SK-N-SH (cell line): ENCODE measurements at places on chromosomes 7 and 10. TPM values are rescaled to one million over a fixed set of nuclear protein-coding genes. Genes with fewer than 3 reads are reported as not detected.

DNA sequence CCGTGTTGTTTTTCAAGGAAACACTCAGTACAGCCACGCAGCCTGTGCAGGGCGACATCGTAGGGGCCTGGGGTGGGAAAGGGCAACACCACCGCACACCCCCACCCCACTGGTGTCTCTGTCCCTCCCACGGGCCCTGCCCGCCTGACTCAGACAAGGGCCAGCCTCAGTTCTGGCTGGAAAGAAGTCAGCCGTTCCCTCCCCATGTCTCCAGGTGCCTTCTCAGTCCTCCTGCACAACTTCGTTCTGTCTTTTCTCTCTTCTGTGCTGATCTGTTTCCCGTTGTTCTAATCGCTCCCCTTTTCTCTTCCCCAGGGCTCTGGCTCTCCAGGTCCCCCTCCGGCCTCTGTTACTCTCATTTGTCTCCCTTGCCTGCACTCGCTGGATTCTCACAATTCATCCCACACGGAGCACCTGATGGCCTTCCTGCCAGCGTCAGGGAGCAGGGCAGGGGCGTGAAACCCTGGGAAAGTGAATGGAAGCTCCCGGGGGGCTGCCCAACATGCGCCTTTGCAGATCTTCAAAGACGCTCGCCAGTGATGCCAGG lies 97.7 kb downstream of the WDR37 start:
- H3K27ac ChIP-seq, result no peak overlapping the region
- H3K27me3 ChIP-seq, result no peaks in the 10 kb centered on the region
- no peaks in the 10 kb centered on the region for H3K36me3 ChIP-seq
- H3K4me1 ChIP-seq, result peaks cover 27% of the 10 kb centered on the region
- no peak overlapping the region for H3K4me3 ChIP-seq

MYO1G gene
- 0.05 and 0.10 TPM in 2 replicates for polyA plus RNA-seq

- H3K27ac ChIP-seq, result no peak overlapping the region
- H3K4me3 ChIP-seq, result no peak overlapping the region
- H3K36me3 ChIP-seq, result no peaks in the 10 kb centered on the region
Measured at GRCh38 chr7:3697472-3697871, 396.4 kb downstream of the SDK1 start.

DNA sequence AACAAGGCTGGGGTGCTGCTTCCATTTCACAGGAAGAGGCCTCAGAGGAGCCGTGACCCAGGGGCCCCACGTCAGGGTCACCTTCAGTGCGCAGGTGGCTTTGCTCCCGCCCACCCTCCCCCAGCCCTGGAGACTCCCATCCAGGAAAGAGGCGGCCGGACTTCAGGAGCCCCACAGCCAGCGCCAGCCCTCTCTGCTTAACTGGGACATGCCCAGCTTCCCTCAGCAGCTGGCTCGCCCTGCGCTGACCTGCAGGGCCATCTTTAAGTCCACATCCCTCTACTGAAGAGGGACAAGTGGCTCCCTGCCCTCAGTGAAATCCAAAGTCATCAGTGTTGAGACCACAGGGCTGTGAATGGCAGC lies 141.9 kb upstream of the PPP2R2D start:
- no peaks in the 10 kb centered on the region for H3K36me3 ChIP-seq
- DNase-seq, result no peak
- H3K27ac ChIP-seq, result no peak overlapping the region
- no peaks in the 10 kb centered on the region for H3K4me1 ChIP-seq
- no peak overlapping the region for H3K4me3 ChIP-seq

SEMA3C gene
- 51.1 and 64.1 TPM in 2 replicates for polyA plus RNA-seq

DNA sequence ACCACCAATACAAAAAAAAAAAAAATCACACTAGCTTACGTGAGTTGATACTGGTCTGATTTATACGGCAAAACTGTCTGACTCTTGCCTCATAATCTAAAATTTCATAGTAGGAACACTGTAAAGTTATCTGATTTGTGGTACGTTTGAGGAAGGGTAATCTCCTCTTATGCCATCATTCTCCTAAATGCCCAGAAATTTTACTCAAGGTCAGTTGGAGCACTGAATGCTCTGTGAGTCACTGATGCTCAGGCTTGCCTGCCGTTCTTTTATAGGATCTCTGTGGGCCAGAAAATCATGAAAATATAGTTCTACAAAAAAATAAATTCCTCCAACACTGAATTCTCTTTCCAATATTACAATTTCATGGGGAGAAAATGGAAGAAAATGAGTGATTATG lies 135.7 kb downstream of the PDE1C start:
- H3K4me1 ChIP-seq, result no peaks in the 10 kb centered on the region; the same call in 1 of the 2 replicates
- no peaks in the 10 kb centered on the region for H3K27me3 ChIP-seq
- no peaks in the 10 kb centered on the region for H3K36me3 ChIP-seq
- H3K4me3 ChIP-seq, result no peak overlapping the region
- peak overlapping the region; percentile 71 for H3K27ac ChIP-seq
- no peak for DNase-seq

- H3K27me3 ChIP-seq, result no peaks in the 10 kb centered on the region
- no peaks in the 10 kb centered on the region for H3K4me1 ChIP-seq
- no peak for DNase-seq
- no peak overlapping the region for H3K27ac ChIP-seq
Measured at GRCh38 chr7:116284390-116284789, 74.1 kb downstream of the TES start.

TDRD1 gene
- not detected in 2 replicates for polyA plus RNA-seq

- peak; percentile 21 for DNase-seq
- H3K4me3 ChIP-seq, result peak overlapping the region; percentile 63
- no peaks in the 10 kb centered on the region for H3K27me3 ChIP-seq
- peaks cover 12% of the 10 kb centered on the region for H3K4me1 ChIP-seq
Measured at GRCh38 chr10:122878799-122879338, 512 bp downstream of the FAM24B start.

- DNase-seq, result no peak
- no peak overlapping the region for H3K4me3 ChIP-seq
- no peaks in the 10 kb centered on the region for H3K4me1 ChIP-seq
- no peak overlapping the region for H3K27ac ChIP-seq
- no peaks in the 10 kb centered on the region for H3K36me3 ChIP-seq
Measured at GRCh38 chr10:30553018-30553625, 76.4 kb downstream of the LYZL2 start.

DNA sequence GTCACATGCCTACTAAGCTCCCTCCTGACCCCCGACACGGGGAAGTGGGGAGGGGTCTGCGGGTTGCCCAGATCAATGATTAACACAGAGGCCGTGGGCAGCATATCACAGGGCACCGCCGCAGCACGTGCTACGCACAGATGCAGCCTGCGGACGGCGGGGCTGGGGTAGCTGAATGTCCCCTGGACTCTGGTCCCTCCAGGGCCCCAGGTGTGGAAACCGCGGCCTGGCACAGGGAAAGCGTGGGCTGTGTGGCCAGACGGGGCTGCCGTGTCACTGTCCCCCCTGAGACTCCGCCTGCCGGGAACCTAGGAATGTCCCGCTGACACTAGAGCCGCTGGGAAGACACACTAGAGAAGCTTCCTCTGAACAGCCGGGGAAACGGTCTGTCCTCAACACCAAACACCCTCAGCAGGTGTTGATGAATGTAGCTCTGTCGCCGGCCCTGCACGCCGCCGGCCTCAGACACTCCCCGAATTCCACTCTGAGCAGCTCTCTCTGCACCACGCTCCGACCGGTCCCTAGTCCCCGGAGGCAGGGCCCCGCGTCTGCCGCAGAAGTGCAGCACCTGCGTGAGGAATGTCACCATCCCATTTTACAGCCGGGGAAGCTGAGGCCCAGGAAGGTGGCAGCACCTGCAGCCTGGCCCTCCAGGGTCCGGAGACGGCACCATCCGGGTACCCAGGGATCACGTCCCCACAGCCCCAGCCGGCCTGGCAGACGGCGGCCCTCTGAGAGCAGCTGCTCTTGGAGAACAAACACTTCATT lies 33.4 kb upstream of the PDGFA start:
- H3K4me1 ChIP-seq, result no peaks in the 10 kb centered on the region
- no peak for DNase-seq
- H3K27ac ChIP-seq, result no peak overlapping the region
- no peaks in the 10 kb centered on the region for H3K27me3 ChIP-seq
- H3K36me3 ChIP-seq, result no peaks in the 10 kb centered on the region

FLNC gene
- polyA plus RNA-seq, result 22.5 and 43.7 TPM in 2 replicates

DNA sequence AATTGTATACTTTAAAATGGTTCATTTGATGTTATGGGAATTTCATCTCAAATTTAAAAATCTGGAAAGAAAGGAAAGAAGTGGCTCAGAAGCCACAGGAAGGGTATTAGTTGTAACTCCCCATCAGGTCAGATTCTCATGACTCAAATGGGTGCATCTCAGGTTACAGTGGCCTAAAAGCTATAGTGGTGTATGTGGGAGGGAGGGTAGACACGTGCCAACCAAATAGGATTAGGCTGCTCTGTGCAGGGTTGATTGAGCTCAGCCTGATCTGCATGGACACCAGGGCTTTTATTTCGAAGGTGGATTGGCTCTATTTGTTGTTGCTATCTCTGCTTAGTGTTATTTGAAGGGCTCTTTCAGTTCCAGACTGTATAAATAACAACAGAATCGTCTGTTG lies 121.5 kb upstream of the PRR15 start:
- H3K36me3 ChIP-seq, result no peaks in the 10 kb centered on the region
- H3K27ac ChIP-seq, result no peak overlapping the region
- DNase-seq, result peak; percentile 21
- no peaks in the 10 kb centered on the region for H3K27me3 ChIP-seq
- peaks cover 3% of the 10 kb centered on the region for H3K4me1 ChIP-seq
- no peak overlapping the region for H3K4me3 ChIP-seq

FZD1 gene
- 3.3 and 3.8 TPM in 2 replicates for polyA plus RNA-seq

- no peak for DNase-seq
- no peaks in the 10 kb centered on the region for H3K27me3 ChIP-seq
- H3K27ac ChIP-seq, result peak overlapping the region; percentile 78; the same call in 1 of the 2 replicates
- H3K36me3 ChIP-seq, result peaks cover 23% of the 10 kb centered on the region
- H3K4me3 ChIP-seq, result peak overlapping the region; percentile 79
- peaks cover 25% of the 10 kb centered on the region for H3K4me1 ChIP-seq
Measured at GRCh38 chr7:93923942-93924341, 2.4 kb downstream of the GNG11 start.

- no peak overlapping the region for H3K4me3 ChIP-seq
- DNase-seq, result no peak
- no peaks in the 10 kb centered on the region for H3K27me3 ChIP-seq
- H3K4me1 ChIP-seq, result peaks cover 7% of the 10 kb centered on the region; the same call in 1 of the 2 replicates
- no peaks in the 10 kb centered on the region for H3K36me3 ChIP-seq
Measured at GRCh38 chr7:155469-155900, 36.9 kb upstream of the FAM20C start.

DNA sequence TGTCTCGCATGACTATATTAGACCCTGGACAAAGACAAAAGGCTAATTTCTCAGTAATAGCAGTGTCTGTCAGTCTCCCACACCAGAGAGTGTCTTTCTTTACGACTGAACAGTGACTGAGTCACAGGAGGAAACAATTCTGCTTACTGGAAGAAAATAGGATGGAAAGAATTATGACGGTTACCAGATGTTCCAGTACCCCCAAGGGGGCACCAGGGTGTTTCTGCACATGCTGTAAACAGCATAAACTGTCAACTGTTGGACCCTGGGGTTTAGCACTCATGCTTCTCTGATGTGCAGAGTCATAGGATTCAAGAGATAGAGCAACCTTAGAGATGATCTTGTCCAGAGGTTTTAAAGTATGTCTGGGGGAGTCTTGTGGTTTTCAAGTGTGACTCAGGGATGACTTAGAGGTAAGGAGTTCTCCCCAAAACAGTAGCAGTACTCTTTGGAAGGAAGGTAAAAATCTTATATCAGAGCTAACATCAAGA lies 291.7 kb downstream of the THSD7A start:
- peak; percentile 70 for DNase-seq
- peaks cover 33% of the 10 kb centered on the region for H3K4me1 ChIP-seq
- no peaks in the 10 kb centered on the region for H3K27me3 ChIP-seq
- peak overlapping the region; percentile 98 for H3K27ac ChIP-seq

- peaks cover 24% of the 10 kb centered on the region for H3K36me3 ChIP-seq
- peak overlapping the region; percentile 96 for H3K27ac ChIP-seq
- peak overlapping the region; percentile 80 for H3K4me3 ChIP-seq
- peaks cover 13% of the 10 kb centered on the region; the same call in 1 of the 2 replicates for H3K4me1 ChIP-seq
- H3K27me3 ChIP-seq, result no peaks in the 10 kb centered on the region
- DNase-seq, result peak; percentile 66
Measured at GRCh38 chr7:92835261-92835850, 1.0 kb downstream of the CDK6 start.

HMX2 gene
- polyA plus RNA-seq, result not detected in 2 replicates

GRCh38 chr7:46725136-46725535 lies 804.1 kb upstream of the IGFBP3 start:
- DNase-seq, result no peak
- H3K27me3 ChIP-seq, result no peaks in the 10 kb centered on the region
- H3K36me3 ChIP-seq, result no peaks in the 10 kb centered on the region
- H3K27ac ChIP-seq, result no peak overlapping the region

DNA sequence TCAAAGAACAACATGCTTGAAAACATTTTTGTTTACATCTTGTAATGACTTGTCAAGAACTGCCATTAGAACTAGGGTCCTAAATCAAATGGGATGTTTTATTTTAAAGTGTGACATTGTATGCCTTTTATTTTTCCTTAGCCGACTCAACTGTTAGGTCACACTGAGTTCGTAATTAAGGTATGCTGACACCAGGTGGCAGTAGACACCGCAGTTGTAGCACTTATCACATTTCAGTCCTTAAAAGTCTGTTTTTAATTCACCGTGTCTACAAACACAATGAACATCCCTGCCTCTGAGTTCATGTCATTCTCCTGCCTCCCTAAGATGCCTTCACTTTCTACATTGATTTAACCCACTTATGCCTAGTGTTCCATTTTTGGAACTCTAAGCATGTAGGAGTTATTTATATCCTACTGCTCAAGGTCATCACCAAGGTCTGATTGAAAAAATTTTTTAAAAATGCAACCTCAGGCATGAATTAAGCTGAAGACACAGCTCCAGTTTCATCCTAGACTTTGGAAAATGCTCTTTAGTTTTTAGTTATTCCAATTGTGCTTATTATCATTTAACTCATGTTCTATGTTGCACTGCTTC lies 186.1 kb downstream of the BMPER start:
- peak; percentile 33 for DNase-seq
- no peak overlapping the region; the same call in 1 of the 2 replicates for H3K4me3 ChIP-seq
- peaks cover 4% of the 10 kb centered on the region; the same call in 1 of the 2 replicates for H3K4me1 ChIP-seq
- no peaks in the 10 kb centered on the region for H3K27me3 ChIP-seq
- H3K36me3 ChIP-seq, result no peaks in the 10 kb centered on the region

DNA sequence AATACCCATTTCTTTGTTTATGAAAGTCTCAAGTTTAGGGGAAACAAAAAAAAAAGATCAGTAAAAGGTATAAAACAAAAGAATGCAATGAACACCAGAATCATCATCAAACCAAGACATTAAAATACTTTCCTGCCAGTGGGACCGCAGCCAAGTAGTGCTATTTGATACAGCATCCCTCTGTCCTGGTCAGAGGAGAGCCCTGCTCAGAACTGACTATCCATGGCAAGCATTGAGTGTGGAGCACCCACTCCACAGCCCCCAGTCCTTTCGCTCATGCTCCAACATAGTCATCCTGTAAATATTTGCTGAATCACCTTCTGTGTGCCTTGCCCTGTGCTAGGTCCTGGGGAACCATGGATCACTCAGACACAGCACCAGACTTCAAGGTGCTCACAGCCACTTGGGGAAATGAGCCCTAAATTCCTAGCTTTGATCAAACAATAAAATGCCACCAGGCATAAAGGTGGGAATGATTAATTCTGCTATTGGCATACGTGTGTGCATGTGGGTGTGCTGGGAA lies 213.6 kb upstream of the TBX20 start:
- no peak for DNase-seq
- no peak overlapping the region for H3K27ac ChIP-seq
- peaks cover 35% of the 10 kb centered on the region for H3K4me1 ChIP-seq
- H3K4me3 ChIP-seq, result no peak overlapping the region

PCLO gene
- polyA plus RNA-seq, result 0.51 and 0.76 TPM in 2 replicates
